ENCODE measurements at places on chromosomes 1 and 21.

DNA sequence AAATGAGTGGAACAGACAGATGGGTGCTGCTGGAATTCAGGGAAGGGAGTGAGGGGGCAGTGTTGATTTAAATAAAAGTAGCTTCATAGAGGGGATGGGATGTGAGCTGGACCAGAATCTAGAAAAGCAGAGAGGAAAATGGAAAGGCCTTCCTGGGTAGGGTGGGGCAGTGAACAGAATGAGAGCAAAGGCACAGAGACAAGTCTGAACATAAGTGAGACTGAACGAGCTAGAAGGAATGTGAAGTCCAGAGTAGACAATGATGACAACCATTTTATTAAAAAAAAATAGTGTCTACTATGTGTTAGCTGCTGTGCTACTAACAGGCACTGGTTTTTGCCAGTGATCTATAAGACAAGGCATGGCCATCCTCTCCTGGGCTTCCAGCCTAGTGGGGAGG lies 36.0 kb downstream of the ELK4 start:
- no peak for DNase-seq

DNA sequence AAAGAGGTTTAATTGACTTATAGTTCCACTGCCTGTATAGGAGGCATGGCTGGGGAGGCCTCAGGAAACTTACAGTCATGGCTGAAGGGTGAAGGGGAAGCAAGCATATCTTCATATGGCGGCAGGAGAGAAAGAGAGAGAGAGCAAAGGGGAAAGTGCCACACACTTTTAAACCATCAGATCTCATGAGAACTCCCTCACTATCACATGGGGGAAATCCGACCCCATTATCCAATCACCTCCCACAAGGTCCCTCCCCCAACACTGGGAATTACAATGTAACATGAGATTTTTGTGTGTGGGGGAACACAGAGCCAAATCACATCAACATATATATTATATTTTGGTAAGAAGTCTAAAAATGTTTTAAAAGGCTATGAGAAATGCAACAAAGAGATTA lies 27.2 kb downstream of the FABP3 start:
- no peak for DNase-seq

DNA sequence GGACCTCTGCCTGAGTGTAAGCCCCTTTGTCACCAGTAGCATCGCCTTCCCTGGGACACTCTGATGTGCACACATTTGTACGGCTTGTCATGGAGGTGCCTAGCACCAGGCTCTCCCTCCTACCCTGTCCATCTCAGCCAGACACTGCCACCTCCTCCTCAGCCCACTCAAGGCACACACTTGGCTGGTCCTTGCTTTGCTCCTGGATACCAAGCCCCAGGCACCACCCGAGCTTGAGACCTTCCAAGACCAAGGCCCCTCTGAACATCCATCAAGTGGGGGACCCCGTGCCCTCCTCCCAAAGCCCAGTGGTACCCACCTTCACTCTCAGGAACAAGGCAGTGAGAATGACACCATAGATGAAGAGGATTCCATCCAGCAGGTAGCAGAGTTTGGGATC lies 78.0 kb downstream of the CD247 start:
- DNase-seq, result no peak

- DNase-seq, result peak; percentile 100
Observed at GRCh38 chr21:34526618-34527290, 14.7 kb upstream of the KCNE1 start.

GRCh38 chr21:44071359-44072104 lies 35.7 kb upstream of the PWP2 start:
- no peak for DNase-seq

DNA sequence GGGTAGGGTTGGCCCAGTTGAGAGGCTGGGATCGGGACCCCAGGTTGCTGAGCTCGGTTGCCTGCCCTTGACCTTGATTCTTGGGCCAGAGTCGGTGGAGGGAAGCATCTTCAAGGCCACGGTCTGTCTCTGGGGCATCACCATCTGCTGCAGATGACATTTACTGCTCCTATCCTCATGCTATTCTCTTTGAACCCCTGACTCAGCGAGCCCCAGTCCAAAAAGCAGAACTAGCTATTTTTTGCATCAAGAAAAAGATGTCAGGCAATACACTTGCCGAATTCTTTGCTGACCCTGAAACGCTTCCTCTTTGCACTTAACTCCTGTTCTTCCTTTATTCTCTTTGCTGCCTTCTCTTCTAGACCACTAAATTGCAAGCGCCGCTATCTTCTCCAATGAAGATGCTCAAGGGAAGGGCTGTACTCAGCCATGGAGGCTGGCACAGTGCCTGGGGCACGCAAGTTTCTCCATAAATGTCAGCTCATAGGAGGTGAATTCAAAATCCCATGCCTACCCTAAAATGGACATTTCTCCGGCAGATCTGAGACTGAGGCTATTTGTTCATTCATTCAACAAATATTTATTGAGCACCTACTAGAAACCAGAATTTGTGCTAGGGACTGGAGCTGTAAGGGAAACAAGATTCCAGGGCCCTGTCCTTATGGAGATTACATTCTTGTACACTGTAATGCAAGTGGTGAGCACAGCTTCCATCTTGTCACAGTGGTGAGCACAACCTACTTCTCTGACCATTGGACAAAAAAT lies 20.5 kb upstream of the CAPZB start:
- no peak for DNase-seq

DNA sequence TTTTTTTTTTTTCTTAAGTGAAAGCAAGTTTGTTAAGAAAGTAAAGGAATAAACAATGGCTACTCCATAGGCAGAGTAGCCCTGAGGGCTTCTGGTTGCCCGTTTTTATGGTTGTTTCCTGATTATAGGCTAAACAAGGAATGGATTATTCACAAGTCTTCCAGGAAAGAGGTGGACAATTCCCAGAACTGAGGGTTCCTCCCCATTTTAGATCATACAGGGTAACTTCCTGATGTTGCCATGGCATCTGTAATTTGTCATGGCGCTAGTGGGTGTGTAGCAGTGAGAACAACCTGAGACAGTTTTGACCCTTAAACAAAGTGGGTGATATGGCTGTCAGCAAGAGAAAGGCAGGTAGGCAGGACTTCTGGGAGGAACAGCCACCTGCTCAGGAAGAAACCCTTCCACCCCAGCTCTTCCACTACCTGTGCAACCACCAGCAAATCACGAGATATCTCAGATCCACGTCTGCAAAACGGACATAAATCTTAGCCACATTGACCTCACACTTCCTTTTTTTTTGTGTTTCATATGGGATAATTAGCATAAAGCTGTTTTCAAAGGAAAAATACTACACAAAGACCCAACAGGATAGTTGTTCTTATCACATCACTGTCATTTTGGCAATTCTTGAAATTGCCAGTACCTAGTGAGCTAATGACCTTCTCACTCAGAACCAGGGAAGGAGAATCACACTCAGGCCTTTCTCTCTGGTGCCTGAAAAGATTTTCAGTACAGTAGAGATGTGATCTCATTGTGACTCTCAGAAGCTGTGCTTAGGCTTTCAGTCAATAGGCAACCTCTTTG lies 34.8 kb upstream of the DUSP10 start:
- no peak for DNase-seq

- no peak for DNase-seq
Observed at GRCh38 chr1:68814067-68814466, 317.2 kb upstream of the DEPDC1 start.

- no peak for DNase-seq
Observed at GRCh38 chr1:41296506-41296905, 54.4 kb upstream of the SCMH1 start.

DNA sequence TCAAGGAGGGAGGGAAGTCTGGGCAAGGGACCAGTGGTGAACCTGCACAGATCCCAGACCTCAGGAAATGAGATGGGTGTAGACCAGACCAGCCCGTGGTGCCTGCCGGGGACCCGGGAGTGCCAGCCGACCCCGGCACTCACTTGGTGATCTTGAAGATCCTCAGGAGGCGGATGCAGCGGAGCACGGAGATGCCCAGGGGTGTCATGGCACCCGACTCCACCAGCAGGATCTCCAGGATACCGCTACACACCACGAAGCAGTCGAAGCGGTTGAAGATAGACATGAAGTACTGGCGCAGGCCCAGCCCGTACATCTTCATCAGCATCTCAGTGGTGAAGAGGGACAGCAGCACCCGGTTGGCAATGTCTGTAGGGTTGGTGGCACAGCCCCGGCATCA lies 34.5 kb downstream of the CACNA1S start:
- no peak for DNase-seq

GRCh38 chr1:78255383-78255782 lies 209.6 kb downstream of the GIPC2 start:
- DNase-seq, result no peak

GRCh38 chr1:52633291-52633754 lies 355 bp downstream of the SHISAL2A start:
- no peak for DNase-seq

DNA sequence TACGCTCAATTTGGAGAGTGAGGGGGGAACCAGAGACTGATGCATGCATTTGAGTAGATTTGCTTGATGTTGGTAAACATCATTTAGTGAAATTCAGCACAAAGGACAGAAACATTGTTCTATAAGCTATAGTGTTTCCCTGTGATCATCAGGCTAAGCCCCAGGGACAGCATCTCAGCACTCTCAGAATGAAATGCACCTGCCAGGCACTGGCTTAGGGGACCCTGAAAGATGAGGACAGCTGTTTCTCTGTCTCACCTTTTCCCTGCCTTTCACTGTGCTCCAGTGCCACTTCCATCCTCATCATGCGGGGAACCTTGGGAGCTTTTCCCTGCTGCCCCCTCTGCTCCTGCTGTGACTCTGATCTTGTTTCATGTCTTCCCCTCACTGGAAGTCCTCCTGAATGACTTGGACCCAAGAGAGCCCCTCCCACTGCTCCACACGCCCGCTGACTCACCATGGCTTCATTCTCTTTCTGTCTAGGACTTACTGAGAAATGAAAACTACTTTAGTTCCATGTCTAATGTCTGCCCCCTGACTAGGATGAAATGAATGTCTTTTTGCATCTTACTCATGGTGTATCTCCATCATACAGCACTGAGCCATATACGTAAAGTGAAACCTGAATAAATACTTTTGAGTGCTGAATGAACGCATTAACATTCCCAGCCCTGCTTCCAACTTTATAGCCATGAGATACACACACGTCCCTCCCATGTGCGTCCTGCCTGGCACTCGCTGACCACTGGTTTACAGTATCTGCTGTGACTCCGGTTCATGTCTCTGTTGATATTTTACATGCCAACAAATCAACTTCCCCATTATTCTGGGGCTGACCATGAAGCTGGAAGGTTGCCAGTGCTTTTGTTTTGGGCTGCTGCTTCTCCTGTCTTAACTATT lies 182.0 kb downstream of the PCP4 start:
- DNase-seq, result peak; percentile 6

- no peak for DNase-seq
Observed at GRCh38 chr1:79638382-79638781, 631.9 kb upstream of the ADGRL4 start.

GRCh38 chr1:41397753-41398330 lies 36.6 kb downstream of the FOXO6 start:
- no peak for DNase-seq

DNA sequence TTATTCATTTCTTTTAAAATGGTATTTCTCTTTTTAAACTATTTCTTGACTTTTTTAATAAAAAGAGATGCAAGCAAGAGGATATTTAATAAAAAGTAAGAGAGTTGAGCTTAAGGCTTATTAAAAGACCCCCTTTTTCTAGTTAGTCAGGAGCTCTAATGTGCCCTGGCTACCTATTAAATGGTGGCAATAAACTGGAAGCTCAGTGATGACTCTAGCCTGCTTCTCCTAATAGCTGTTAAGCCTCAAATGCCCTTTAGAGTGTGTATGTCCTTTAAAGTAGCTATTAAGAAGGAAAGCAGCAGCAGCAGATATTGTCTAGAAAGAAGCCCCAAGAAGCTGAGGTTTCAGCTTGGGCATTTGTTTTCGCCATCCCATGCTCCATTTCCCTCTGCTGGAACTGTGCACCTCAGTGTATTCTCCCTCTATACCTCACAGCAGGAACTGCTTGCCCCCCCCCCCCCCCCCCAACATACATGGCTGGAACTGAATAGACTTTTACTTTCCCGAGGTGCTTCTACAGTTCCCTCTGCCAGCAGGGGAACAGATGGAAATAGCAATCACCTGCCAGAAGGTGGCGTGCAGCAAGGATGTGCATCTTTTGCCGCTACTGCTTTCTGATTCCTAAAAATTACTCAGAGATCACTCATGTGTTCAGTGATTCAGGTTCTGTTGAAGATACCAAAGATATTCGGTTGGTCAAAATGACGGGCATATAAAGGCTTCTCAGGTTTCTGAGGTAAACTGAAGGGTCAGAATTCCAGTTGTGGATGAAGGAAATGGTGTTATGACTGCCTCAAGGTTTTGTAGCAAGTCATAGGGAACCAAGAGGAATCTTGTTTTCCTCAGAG lies 2.5 kb downstream of the RGS4 start:
- DNase-seq, result peak; percentile 69

- DNase-seq, result no peak
Observed at GRCh38 chr1:20663365-20663764, 2.2 kb upstream of the DDOST start.

- no peak for DNase-seq
Observed at GRCh38 chr1:183209533-183210158, 23.6 kb downstream of the LAMC2 start.

- DNase-seq, result no peak
Observed at GRCh38 chr1:170593173-170594011, 61.4 kb downstream of the GORAB start.
